ENCODE measurements at places on chromosomes 7 and 10. TPM values are rescaled to one million over a fixed set of nuclear protein-coding genes. Genes with fewer than 3 reads are reported as not detected.

- no peak for DNase-seq
Observed at GRCh38 chr10:69647126-69647525, 17.1 kb downstream of the FAM241B start.

DNA sequence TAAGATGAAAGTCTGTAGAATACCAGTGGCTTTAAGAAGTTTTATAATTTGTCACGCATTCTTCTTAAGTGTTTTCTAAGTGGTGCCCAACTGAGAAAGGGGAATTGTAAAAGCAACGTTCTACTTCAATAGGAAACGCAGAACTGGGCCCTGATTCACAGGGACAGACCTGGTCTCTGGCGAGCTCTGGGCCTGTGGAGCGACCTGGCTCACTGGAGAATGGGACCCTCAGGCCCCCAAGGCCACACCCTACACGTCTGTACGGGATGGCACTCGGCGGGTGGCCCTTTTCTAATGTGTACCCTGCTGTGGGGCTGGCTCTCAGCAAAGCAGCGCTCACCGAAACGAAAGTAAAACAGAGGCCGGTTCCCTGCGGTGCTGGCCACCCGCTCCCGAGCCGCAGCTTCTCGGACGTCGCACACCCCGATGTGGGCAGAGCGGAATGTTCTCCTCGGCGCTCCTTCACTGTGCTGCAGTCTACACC is 205.0 kb downstream of the DIP2C start:
- no peak for DNase-seq

GRCh38 chr7:30327813-30328212 is 43.4 kb downstream of the ZNRF2 start:
- DNase-seq = no peak

GRCh38 chr10:17354781-17355180 is 99.6 kb downstream of the ST8SIA6 start:
- DNase-seq = no peak

DNA sequence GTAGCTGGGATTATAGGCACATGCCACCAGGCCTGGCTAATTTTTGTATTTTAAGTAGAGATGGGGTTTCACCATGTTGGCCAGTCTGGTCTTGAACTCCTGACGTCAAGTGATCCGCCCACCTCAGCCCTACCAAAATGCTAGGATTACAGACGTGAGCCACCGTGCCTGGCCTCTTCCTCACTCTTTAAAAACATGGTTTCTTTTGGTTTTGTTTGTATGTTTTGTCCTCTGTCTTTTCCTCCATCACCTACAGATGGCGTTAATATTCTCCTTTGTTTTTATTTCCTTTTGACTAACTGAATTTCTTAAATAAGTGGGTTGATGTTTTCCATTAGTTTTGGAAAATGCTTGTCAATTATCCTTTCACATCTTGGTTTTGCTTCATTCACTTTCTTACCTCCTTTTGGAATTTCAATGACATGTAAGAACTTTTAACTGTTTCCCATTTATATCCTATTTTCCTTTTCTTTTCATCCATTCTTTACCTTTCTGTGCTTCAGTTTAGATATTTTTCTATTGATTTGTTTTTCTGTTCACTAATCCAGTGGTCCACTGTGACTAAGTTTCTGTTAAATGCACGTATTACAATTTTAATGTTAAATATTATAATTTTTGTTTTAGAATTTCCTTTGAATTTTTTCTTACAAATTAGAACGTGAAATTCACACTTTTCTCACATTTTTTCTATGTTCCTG is 104.1 kb downstream of the ZNF467 start:
- DNase-seq = no peak

DNA sequence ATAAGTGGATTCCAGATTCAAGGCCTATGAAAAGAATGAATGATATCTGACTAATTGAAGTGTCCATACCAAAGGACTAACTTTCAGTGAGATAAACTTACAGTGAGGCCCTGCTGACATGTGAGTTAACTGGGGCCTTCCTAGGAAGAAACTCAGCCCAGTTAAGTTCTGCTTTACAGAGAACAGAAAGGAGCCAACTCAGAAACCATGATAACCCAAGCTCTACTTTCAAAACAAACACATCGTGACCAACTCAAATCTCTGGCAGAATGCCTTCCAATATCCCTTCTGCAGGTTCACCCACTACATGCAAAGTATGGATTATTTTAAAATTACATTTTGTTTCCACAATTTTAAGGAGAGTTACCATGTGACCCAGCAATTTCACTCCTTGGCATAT is 75.8 kb upstream of the MRLN start:
- DNase-seq = no peak

DNA sequence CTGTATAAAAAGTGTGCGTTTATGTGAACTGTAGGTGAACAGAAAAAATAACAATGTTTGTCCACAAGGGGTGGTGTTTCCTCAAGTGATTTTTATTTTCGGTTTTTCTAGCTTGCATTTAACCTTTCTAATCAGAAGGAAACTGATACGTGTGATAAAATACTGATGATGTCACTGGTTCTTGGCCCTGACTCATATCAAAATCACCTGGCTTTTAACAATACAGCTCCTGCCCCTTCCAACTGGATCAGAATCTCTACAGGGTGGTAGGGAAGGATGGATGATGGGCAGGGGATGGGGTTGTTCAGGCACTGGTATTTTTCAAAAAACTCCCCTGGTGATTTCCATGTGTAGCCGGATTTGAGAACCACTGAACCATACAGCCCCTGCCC is 10.9 kb downstream of the NPFFR1 start:
- no peak for DNase-seq

DNA sequence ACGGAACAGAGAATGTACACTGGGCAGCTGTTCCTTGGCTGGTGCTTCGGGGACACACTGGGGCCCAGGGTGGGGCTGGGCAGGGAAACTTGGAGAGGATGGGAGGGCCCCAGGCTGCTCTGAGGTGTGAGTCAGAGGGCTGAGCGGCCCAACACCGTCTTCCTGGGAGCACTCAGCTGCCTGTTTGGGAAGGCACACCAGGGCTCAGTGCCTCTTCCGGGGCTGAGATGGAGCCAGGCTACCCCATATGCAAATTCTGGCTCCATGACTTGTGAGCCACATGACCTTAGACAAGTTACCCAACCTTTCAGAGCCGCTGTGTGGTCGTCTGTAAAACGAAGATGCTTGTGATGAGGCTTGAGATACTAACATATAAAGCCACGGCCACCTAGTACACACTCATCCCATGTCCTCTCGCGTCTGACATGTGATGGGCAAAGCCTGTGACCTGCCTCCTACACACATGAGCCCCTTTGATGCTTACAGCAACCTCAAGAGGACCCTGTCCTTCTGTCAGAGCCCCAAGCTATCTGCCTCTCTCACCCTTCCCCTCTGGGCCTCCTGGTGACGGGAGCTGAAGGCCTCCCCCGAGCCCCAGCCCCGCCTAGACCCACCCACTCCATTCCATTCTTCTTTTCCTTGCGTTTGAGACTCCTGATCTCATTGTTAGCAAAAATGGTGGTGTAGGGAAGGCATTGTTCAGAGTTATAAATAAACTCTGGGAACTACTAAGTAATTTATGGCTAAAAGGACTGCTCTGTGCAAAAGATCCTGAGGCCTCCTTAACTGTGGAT is 26.1 kb downstream of the KLRG2 start:
- no peak for DNase-seq

DNA sequence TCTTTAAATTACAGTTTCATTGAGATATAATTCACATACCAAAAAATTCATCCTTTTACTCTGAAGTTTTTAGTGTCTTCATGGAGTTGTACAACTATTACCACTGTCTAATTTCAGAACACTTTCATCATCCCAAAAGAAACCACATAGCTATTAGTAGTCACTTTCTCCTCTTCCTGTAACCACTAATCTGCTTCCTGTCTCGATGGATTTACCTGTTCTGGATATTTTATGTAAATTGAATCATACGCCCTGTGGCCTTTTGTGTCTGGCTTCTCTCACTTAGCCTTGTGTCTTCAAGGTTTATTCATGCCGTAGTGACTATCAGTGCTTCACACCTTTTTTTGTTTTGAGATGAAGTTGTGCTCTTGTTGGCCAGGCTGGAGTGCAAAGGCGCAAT is 135.5 kb downstream of the DOCK1 start:
- DNase-seq = no peak

- DNase-seq = no peak
Observed at GRCh38 chr7:140005341-140005740, 57.4 kb downstream of the PARP12 start.

DNA sequence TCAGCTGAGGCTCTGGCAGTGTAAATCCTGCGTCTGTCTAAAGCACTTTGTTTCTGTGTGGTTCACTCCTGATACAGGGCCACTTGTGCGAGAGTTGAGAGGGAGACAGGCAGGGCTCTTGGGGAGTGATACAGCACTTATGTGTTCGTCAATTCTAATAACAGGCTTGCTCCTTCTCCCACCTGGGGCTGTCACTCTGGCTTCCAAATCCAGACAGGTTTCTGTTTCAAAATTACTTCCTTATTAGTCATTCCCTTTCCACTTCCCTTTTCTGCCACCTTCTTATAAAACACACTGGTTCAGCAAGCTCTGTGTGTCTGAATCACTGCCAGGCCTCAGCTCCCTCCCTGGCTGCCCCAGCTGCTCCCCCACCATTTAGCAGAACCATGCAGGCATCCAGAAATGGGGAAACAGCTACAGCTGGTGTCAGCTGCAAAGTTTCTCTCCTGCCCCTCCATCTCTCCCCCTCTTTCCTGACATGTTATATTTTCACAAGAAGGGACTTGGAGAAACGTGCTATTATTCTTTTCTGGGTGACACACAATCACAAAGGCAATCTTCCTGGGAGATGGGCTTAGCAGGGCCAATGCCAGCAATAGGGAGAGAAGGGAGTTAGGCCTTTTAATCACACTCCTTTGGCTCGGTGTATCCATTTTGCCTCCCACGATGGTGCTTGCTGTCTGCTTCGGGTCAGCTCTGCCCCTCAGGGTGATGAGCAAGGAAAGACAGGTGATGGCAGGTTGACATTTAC is 58.4 kb upstream of the ZNRF2 start:
- peak; percentile 85 for DNase-seq

SGCE gene
- total RNA-seq = 48.1 TPM

RBM20 gene
- 39.4 TPM for total RNA-seq

INSYN2A gene
- total RNA-seq = not detected

PHKG1 gene
- not detected for total RNA-seq

FAM131B gene
- total RNA-seq = 0.26 TPM
